SW 1271 (cell line): ENCODE measurements at places on chromosomes 16 and 17.
A peak's percentile ranks its signal among the peaks of the same experiment; 100 is the strongest.

- DNase-seq = peak; percentile 69
These were observed 457 bp downstream of the CHTF8 start for GRCh38 chr16:69131839-69132423.

GRCh38 chr16:12436201-12436657, 367.5 kb downstream of the CPPED1 start:
- no peak for DNase-seq

DNA sequence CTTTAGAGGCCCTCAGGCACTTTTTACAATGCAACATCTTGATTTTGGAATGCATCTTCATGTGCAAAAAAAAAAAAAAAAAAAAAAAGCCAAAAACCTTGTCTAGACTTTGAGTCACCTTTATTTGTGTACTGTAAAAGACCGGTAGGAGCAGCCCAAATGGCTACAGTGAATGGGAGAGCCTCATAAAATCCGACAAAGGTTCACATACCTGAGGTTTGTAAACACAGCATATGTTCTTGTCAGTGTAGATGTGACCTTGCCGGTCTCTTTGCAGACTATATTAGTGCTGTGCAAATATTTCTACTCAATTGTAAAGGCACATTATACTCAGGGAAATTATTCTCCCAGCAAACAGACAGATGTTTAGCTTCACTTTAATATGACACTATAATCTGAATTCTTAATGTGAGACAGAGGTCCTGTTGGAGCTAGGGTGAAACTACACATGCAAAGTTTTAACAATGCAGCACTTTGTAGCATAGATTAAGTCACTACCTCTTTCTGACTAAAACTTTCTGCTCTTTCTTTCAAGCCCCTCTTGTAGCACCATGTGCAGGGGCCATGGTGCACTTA, 211.3 kb downstream of the CA10 start:
- no peak for DNase-seq

GRCh38 chr16:54447576-54448440, 161.2 kb upstream of the IRX3 start:
- DNase-seq = no peak

- DNase-seq = no peak
These were observed 36.4 kb downstream of the HSD17B2 start for GRCh38 chr16:82071421-82071820.

DNA sequence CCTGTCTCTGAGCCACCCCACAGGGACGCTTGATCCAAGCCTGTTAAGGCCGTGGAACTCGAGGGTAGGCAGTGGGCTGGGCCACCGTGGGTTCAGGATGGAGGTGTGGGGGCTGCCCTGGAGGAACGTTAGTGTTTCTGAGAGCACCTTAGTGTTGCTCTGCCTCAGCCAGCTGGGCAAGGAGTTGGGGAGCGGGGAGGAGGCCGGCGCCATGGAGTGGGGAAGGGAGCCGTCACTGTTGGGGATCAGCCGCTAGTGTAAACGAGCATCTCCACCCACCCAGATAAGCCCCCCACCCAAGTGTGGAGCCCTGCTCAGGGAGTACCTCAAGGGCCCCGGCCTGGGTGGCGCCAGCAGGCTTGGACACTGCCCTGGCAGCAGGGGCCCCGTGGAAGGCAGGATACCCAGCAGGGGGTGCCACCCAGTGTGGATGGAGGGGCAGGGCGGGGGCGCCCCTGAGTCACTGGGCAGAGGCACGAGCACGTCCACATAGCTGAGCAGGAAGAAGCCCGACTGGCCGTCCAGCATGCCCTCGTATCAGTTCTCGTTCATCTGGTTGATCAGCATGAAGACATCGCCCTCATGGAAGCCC, 98.6 kb downstream of the KPNA2 start:
- no peak for DNase-seq

DNA sequence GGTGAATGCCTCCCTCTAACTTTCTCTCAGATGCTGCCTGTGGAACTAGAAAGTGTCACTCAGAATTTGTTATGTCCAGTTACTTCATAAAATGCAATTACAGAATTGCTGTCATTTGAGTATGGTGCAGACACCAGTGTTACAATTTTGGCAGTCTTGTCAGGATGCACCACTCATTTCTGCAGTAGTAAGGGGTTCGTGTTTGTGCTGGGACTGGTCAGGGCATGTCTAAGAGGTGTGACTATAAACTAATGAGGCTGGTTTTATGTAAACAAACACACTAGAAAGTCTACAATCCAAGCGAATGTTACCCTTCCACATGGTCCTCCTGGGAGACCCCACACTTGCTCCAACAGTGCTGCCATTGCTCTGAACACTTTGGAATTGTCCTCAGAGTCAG, 206.2 kb downstream of the ANKFN1 start:
- DNase-seq = no peak

GRCh38 chr16:4344983-4345835, 5.9 kb downstream of the PAM16 start:
- DNase-seq = no peak

DNA sequence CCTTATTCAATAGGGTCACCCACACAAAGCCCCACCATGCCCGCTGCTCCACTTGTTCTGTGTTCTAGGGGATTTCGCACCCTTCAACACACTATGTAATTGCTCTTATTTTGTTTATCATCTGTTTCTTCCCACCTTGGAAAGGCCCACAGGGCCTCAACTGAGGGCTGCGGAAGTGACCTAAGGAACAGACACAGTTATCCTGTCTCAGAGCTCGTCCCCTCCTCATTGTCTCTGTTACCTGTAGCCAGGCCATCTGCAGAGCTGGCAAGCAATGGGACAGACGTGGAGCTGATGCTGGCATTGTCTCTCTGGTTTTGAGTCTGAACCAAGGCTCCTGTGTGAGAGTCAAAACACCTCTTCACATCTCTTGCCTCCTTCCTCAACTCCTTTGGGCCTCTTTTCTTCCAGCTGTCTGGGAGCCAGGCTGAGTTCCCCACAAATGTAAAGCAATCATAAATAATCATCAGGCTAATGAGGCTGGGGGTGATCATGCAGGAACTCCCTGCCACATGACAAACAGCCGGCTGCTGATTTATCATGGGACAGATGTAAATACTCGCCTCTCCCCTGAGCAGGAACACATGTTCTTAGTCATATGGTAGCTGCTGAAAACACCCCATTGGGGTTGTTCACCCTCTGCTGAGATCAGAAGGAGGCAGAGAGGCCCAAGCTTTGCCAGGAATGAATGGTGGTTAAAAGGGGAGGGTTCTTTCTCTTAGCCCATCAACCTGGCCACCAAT, 71.9 kb downstream of the AXIN2 start:
- DNase-seq = no peak

DNA sequence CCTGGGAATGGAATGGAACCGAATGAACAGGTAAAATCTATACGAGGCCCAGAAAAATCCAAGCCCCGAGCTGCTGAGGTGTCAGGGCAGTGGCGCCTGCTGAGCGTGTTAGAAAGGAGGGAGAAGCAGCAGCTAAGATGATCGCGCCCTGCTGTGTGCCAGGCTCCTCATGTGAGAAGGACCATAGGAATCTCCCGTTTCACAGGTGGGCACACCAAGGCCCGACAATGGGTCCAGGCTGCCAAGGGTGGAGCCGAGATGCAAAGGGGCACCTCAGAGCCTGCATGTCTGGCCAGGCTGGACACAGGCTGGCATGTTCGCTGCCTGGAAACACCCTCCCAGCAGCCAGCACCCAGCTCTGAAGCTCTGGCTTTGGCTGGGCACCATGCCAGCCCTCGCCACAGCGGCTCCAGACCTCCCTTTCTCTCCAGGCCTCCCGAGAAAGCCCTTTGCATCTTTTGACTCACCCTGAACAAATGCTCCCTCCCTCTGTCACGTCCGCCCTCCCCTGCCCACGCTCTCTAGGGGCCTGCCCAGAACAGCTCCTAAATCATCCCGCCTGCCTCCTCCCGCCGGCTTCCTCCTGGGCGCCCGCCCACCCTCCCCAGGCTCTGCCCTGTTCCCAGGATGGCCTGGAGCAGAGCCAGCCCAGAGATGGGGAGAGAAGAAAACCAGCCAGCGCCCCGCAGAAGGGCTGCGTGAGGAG, 217.8 kb upstream of the GSE1 start:
- DNase-seq = no peak

DNA sequence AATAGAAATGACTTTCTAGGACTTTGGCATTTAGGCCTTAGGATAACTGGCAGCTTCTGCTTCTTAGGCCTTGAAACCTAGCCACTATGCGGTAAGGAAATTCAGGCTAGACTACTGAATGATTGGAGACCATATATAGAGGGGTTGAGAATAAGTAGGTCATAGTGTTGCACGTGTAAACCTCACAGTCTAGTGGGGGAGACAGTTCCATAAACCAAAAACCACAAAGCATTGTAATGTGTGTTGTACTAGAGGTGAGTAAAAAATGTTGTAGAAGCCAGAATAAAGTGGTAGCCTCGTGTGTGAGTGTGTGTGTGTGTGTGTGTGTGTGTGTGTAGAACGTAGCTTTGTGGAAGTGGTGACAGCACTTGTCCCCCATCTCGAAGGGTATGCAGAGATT, 188.5 kb downstream of the MAP2K6 start:
- DNase-seq = no peak

DNA sequence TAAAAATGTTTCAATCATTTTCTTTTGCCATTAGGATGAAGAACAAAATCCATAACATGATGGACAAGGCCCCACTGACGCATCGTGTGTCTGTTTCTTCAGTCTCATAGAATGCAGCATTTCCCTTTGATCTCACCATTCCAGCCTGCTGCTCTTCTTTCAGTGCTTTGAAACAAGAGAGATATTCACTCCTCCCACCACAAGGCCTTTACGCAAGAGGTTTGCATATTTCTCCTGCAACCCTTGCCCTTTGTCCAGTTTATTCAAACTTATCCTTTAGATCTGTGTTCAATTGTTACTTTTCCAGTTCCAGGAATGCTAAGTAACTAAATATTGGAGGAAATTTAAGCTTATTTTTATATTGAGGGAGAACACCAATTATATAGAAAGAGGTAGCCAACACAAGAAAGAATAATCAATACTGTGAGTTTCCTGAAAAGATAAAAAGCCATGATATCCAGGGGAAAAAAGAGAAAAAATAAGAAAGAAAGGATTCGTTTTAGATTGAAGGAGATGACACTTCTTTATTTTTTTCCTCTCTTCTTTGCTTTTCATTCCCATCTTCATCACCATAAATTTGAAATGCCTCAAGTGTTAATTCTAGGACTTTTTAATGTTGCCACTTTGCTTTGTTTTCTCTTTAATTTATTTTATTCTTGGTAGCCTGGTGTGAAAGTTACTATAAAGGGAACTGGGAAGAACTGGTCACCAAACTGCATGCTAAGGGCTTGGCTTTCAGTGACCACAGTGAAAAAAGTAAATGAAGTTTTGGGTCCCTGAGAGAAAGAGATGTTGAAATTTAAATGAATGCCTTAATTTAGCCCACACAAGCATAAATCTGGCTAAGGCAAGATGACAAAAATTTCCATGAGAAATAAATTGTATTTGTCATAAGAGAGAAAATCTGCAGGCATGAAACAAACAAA, 102.1 kb downstream of the KIF2B start:
- no peak for DNase-seq

- DNase-seq = no peak
These were observed 11.9 kb downstream of the TMEM170A start for GRCh38 chr16:75452464-75453190.

- no peak for DNase-seq
These were observed 571.0 kb upstream of the EEF2KMT start for GRCh38 chr16:5668553-5668952.

GRCh38 chr17:36524428-36524876, 10.2 kb downstream of the MYO19 start:
- DNase-seq = no peak

DNA sequence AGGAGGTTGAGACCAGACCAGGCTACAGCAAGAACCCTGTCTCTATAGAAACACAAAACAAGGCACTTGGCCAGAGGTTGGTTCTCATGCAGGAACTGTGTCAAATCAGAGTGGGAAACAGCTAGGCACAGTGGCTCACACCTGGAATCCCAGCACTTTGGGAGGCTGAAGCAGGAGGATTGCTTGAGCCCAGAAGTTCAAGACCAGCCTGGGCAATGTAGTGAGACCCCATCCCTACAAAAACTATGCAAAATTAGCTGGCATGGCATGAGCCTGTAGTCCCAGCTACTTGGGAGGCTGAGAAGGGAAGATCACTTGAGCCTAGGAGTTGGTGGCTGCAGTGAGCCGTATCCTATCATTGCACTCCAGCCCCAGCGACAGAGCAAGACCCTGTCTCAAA, 1.7 kb downstream of the UNKL start:
- DNase-seq = no peak

DNA sequence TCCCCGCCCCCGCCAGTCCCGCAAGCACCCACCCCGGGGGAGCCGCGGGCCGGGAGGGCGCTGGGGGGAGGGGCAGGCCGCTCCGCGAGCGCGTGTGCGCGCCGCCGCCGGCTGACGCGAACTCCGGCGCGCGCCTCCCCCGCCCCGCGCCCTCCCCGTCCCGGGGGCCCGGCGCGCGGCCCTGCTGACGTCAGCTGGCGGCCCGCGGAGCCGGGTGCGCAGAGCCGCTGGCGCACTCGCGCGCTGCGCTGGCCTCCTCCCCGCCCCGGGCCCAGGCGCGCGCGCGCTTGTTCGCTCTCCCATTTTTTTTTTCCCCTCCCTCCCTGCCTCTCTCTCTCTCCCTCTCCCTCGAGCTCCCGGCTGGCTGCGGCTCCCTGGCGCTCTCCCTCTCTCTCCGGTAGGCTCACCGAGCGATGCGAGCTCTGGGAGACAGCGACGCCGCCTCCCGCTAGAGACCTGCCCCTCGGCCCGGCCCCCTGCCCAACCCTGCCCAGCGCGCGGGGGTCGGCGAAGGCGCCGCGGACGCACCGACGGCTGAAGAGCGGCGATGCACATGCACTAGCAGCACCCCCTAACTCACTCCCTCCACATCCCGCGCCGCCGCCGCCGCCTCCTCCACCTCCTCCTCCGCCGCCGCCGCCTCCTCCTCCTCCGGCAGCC, at the start of gene GNAO1:
Gene GNAO1, plus strand, starts transcription at position 334 of the 660 bp plus-strand sequence. CDS start 747 bp downstream, outside the sequence.
- DNase-seq = peak; percentile 12

GRCh38 chr17:58088624-58089023, 5.4 kb downstream of the DYNLL2 start:
- DNase-seq = no peak

DNA sequence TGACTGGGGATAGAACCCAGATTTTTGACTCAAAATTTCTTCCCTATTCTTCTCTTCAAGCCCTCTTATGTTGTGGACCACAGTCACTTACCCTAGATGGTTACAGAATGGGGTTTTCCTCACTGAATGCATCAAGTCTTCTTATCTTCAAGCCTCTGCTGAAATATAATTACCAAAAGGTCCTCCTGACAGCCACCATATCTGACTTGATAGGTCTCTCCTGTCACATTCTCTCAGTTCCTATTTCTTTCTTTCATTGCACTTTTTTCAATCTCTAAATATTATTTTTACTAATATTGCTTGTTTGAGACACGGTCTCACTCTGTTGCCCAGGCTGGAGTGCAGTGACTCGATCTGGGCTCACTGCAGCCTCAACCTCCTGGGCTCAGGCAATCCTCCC, 1.1 kb upstream of the COPZ2 start:
- no peak for DNase-seq

GRCh38 chr17:19409509-19409908, 1.5 kb upstream of the RNF112 start:
- no peak for DNase-seq
